Stimulated activated CD8-positive, alpha-beta memory T cell treated with anti-CD3 and anti-CD28 coated beads, Interleukin-2, amount 100 ng/mL, for 1 hour (primary cell): ENCODE measurements at places on chromosomes 3 and 15.

GRCh38 chr3:115072265-115073021 lies 74.6 kb downstream of the ZBTB20 start:
- no peak for DNase-seq

DNA sequence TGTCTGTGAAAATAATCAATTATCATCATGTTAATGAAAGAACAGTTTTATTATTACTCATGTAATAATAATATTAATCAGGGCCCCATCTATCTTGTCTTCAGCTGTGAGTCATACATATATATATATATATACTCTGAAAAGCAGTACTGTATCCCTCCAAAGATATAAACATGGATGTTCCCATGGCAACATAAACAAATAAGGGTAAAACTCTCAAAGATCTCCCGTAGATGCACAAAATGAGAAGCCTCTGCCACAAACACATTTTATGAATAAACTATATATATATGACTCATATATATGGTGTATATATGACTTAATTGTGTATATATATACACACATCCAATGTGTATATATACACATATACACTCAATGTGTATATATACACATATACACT lies 163.8 kb upstream of the ARHGEF26 start:
- DNase-seq: no peak

- DNase-seq: no peak
Observed at GRCh38 chr3:135499426-135499825, 466.1 kb upstream of the PPP2R3A start.

DNA sequence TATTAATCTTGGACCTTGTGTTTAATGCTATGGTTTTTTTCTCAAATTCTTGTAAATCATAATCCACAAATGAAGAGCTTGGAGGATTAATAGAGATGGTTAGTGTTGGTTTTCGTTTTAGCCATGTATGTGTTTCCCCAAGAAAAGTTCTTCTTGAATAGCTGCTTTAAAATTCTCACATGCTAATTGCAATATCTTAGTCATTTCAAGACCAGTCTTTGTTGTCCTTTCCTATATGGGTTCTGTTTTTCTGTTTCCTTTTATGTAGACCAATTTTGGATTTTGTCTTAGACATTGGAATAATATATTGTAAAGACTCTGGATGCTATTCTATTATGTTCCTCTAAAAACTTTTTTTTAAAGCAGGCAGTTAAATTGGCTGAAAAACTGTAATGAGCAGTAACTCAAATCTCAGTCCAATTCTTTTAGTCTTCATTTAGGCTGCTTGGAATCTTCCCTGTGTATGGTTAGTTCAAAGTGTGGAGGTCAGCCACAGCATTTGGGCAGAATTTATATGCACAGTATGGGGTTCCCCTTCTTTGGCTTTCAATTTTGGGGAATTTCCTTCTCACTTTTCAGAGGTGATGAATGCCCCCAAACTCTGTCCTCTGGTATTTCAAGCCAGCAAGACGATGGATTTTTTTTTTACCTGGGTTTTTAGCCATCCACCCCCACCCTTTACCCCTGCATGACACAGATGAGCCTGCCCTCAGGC lies 39.1 kb upstream of the DNAJC13 start:
- no peak for DNase-seq

DNA sequence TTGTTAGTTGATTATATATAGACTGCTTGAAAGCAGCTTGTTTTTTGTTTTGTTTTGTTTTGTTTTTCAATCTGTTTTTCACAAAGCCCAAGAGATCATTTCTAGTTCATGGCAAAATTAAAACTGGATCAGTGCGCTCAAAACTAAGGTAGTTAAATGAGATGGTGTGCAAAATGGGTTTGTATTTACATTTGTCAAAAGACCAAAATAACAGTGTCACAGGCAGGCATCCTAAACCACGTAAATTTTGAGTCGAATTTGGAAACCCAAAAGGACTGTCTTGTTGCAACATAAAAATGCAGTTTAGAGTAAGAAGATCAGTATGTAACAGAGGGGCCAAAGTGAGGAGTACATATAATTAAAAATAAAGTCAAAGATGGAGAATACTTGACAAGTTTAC lies 2.4 kb downstream of the DMXL2 start:
- DNase-seq: no peak

DNA sequence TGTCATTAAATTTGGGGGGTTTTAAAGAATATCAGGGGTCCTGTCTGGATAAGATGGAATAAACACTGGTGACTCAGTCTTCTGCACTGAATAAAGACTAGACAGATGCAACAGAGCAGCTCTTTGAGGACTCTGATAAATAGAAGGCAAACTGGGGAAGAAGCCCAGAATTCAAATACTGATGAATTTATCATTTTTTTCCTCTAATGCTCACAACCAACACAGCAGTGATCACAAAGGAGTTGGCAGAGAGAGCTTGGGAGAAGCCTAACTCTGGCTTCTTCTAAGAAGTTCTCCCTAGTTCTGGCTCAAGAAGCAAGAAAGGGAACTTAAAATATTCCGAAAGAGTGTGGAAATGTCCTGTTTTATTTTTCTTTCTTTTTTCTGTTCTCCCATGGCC lies 597.8 kb downstream of the FGF12 start:
- DNase-seq: no peak

GRCh38 chr3:105622169-105622568 lies 246.6 kb downstream of the CBLB start:
- no peak for DNase-seq

GRCh38 chr15:81940467-81941451 lies 105.1 kb downstream of the MEX3B start:
- DNase-seq: no peak

DNA sequence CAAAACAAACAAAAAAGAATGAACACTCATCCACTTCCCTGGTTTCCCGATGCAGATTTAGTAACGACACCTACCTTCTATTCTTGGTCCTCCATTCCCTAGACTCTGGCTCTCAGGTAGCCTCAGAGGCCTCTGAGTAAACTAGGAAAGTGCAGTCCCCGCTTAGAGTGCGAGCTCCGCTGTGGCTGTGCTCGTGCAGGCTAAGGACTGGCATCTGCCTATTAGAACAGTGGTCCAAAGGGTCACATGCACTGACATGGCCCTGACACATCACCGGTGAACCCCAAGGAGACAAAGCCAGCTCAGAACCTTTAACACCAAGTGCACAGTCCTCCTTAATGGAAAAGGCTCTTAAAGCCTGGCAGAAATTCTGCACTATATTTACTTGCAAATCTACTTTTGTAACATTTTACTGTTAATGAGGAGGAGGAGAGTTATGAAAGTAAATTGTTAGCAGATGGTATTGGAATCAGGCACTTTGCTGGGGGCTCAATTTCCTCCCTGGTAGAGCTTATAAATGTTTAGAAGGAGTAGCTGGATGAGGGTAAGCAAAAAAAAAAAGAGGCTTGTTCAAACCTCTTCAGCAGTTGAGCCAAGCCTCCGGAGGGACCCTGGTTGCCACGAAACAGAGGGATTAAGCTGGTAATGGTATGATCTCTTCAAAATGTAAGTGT lies 31.1 kb downstream of the VGLL4 start:
- no peak for DNase-seq

GRCh38 chr3:2568929-2569328 lies 470.3 kb downstream of the CNTN4 start:
- DNase-seq: no peak

DNA sequence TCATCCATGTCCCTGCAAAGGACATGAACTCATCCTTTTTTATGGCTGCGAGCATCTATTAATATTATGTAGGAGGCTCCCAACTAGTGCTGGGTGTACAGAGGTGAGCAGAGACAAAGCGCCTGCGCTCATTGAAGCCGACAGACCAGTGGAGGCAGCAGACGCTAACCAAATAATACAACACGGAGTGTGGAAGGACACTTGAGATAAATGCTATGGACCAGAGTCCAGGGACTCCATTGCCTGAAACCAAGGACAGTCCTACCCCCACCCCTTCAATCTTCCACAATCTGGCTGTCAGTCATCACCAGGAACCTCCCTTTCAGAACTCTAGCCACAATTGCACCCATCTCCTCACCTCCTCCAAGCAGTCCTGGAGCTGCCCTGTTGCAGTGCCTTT lies 41.5 kb downstream of the KLHL6 start:
- DNase-seq: no peak

DNA sequence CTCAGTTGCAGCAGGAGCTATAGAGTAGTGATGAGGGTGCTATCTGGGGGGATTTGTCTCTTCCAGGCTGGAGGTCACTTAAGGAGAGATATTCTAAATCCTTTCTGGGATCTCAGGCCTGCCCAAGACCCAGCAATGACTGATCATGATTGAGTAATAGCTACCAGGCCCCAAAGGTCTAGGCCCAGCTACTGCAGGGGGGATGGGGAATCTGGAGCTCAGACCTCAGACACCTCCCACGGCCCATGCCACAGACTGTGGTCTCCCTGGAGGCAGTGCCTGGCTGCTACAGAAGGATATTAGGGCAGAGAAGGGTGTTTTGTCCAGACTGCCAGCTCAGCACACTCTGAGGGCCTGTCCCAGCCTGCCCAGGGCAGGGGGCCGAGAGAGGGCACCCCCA lies 6.9 kb downstream of the SLC38A3 start:
- DNase-seq: no peak

DNA sequence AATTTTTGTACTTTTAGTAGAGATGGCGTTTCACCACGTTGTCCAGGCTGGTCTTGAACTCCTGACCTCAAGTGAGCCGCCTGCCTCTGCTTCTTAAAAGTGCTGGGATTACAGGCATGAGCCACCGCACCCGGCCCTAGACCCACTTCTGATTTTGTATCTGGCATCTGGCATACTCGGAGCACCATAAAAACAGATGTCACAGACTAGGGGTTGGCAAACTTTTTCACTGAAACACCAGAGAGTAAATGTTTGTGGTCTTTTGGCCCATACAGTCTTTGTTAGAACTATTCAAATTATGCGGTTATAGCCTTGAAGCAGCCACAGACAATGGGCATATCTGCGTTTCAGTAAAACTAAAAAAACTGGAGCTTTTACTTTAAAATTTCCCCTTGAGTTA lies 110.7 kb downstream of the TJP1 start:
- DNase-seq: no peak

DNA sequence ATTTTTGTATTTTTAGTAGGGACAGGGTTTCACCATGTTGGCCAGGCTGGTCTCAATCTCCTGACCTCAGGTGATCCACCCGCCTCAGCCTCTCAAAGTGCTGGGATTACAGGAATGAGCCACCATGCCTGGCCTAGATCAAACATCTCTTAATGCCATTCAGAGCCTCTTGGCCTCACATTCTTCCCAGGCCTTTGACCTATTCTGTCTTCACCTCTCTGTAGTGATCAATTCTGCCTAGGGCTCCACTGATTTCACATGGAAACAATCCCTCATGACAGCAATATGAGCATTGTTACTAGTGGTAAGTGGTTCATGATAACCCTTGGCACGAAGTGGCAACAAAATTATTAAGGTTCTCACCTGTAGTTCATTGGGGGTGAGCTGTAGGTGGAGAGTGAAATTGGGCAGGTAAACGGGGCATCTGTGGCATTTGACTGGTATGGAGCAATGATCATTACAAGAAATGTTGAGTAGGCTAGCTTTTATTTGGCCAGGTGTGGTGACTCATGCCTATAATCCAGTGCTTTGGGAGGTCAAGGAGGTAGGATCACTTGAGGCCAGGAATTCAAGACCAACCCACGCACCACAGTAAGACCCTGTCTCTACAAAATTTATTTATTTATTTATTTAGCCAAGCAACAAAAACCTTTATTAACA lies 4.8 kb upstream of the ARPIN start:
- DNase-seq: no peak
